ENCODE measurements at places on chromosomes 4 and X.

GRCh38 chrX:63761639-63762038 lies 23.4 kb downstream of the ARHGEF9 start:
- DNase-seq: no peak

GRCh38 chr4:91092398-91092980 lies 965.3 kb downstream of the CCSER1 start:
- DNase-seq: no peak

DNA sequence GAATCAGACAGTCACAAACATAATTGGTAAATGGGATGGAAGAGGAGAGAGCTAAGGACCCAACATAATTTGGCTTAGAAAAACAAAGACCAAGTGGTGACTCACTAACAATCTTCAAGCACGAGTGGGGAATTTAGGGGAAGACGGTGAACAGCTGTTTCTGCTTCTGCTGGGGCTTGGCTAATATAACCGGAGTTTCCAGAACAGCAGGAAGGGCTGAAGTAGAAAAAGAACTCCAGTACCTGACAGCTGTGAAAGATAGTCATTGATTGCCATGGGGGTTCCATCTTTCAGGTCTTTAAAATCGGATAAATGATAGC lies 290.9 kb upstream of the LDB2 start:
- DNase-seq: no peak

DNA sequence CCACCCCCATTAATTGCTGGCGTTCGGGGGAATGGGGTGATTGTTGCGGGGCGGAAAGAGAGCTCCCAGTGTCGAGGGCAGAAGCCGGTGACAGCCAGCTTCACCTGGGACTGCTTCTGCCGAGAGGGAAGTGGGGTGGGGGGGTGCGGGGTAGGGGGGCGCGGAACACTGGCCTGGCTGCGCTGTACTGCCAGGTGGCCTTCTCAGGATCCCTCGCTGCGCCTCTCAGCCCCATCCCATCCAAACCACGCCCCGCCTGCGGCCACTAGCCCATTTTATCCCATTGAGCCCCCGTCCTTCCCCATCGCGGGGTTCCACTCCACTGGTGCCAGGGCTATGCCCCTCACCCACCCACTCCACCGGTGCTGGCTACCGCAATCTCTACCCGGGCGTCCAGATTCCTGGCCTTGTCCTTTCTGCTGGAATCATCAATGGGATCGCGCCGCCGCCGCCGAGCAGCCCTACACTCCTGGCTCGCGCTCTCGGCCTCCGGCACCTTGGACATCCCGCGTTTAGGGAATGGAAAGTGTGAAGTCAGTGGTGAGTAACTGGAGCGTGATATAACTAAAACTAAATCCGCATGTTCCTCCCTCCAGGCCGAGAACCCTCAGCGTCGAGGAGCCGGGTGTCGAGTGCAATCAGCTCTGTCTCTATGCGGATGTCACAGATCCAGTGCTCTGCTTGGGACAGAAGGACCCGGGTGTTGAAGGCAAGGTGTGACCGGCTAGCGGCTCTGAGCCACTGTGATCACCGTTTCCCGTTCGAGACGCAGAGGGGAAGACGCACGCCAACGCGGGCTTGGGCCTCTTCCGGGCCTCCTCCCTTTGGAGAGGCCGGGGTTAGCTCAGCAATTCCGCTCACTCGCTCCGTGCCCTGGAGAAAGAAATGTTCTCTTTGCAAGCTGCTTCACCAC lies 20.5 kb downstream of the NKX3-2 start:
- no peak for DNase-seq

DNA sequence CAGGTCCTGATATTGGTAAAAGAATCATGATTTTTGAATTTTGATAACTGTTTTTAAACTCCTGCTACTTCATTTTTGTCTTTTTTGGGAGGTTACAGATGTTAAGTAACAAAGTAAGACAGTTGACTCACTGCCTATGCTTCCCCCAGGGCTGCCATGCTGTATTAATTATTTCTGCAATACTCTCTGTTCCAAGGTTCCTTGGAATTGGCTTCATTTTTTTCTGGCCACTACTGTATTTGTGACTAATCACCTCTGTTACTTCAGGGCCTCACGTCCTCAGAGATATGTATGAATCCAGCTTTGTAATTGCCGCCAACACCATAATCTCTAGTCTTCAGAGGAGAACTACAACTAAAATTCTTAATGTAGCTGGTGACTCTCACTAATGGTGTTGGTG lies 1729.3 kb downstream of the C4orf33 start:
- DNase-seq: no peak

DNA sequence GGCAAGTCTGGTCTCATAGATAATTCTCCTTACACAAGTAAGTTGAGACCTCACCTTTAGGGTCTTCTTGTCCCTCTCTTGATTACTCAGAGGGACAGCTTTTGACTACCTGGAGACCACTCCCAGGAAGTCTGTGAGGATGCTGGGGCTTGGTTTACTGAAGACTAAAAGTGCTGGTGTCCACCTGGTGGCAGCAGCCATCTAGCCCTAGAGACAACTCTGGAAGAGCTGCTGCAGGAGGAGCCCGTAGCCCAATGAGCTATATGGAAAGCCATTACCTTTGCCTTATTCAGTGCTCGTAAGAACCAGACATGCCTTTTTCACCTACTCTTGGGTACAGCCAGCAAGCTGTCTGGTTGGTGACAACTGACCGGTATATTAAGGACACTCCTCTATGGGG lies 7.3 kb downstream of the FGFBP2 start:
- DNase-seq: no peak

GRCh38 chrX:66110112-66110511 lies 53.9 kb upstream of the HEPH start:
- DNase-seq: peak; percentile 45

GRCh38 chr4:106854569-106855351 lies 181.4 kb downstream of the DKK2 start:
- no peak for DNase-seq

- DNase-seq: no peak
These were observed 204.5 kb downstream of the FMR1NB start for GRCh38 chrX:148185631-148186030.

- no peak for DNase-seq
These were observed 790.0 kb downstream of the PCDH18 start for GRCh38 chr4:136742333-136742732.

DNA sequence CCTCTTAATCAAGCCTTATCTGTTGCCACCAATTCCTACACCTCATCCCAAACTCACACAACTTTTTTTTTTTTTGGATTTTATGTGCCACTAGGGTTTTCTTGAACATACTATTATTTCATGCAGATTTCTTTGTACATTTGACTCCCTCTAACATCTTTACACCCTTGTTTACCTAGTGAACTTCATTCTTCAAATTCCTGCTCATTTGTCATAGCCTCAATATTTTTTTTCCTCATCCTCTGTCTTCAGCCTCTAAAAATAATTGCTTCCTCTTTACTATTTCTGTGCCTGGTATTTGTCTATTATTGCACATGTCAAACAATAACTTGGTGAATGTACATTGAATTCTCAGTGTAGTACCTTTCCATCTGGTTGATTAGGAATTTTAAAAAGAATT lies 22.0 kb downstream of the NBDY start:
- no peak for DNase-seq

GRCh38 chr4:54006755-54007154 lies 57.6 kb downstream of the CHIC2 start:
- DNase-seq: no peak

DNA sequence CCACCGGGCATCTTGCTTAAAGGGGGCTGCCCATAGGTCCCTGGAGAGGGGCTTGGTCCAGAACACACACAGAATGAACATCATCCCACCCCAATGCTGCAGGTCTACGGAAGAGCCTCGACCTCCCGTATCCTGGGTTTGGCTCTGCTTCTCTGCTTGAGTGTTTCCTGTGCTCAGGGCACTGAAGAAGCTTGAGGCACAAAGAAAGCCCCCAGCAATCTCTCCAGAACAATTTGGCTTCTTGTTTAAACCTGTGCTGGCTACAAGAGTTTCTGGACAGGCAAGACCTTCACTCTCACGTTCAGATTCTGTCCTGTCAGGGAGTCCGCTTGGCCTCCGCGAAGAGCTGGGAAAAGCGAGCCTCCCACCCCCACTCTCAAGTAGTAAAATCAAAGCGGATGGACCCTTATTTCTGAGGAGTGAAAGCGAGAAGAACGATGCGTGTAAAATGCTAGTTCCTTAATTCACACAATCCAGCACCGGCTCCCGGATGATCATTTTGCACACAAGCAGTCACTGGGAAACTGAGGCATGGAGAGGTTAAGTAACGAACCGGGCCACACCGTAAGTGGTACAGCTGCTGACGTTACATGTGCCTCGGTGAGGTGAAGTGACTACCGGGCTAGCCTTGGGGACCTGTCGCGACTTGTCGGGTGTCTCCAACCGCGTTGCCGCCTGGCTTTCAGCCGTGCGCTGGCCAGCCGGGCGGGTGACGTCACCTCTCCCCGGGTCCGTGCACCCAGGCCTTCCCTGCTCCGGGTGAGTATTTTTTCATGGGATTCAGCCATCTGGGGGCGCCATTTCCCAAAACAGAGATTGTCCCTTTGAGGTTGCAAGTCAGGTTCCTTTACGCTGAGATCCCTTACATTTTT lies 3.1 kb upstream of the SFRP2 start:
- DNase-seq: peak; percentile 34

DNA sequence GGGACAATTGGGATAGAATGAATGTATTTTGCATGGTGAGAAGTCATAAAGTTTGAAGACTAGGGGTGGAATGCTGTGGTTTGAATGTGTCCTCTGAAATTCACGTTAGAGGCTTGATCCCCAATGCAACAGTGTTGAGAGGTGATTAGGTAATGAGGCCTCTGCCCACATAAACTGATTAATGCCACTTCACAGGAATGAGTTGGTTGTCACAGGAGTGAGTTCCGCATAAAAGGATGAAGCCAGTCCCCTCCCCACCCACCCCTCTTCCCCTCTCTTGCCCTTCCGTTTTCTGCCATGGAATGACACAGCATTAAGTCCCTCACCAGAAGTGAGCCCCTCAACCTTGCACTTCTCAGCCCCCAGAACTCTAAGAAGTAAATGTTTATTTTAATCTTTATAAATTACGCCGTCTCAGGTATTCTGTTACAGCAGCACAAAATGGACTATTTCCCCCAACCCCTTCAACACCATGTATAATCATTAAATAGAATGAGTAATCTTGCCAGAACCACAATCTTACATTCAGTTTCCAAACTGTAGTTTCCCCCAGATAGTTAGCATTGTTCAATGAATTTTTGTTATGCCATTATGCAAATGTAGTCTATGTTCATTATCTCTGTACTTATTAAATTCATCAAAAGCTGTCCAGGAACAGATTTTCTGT lies 5.5 kb upstream of the MMAA start:
- DNase-seq: no peak

GRCh38 chrX:18294893-18295292 lies 59.6 kb downstream of the SCML2 start:
- no peak for DNase-seq

DNA sequence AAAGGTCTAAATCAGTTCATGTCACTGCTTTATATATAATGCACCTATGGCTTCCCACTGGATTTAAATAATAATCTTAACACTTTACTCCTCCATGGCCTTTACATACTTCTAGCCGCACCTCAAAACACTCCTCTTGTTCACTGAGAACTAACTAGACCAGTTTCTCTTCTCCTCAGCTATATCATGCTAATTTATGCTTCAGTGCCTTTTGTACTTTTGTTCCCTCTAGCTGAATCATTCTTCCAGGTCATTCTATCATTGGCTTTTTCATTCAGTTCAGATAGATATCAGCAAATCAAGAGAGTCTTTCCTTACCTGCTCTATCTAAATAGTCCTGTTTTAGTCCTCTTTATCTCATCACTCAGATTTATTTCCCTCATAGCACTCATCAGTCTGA lies 64.2 kb downstream of the TET2 start:
- no peak for DNase-seq

DNA sequence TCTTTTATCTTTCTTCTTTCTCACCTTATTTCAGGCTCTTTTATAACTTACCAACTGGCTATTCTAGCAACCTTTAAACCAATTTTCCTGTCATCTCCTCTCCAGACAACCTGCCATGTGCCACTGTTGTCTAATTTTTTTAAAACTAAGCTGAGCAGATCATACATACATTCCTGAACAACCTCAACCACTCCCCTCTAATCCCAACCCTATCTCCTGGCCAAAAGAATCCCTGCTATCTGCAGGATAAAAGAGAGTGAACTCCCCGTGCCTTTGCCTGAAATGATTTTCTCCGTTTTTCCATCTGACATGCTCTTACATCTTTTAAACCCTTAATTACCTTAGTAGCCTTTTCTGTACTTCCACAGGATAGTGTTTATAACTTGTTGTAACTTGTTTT lies 35.5 kb downstream of the DCUN1D4 start:
- no peak for DNase-seq

- no peak for DNase-seq
These were observed 444.2 kb upstream of the SLIT2 start for GRCh38 chr4:19807505-19807904.

DNA sequence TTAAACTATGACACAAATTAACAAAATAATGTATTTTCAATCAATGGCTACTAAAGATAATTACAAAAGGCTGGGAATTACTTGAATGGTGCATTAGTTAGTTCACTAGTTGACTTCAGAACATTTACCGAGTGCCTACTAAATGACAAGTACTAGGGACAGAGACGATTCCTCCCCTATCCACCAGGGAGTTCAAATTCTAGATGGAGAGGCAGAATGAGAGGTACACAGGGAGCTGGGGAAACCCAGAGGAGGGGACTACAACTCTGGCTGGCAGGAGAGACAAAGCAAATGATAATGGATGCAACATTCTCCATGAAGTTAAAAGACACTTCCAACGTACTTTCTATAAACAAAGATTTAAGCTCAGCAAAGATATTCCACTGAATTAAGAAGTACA lies 43.1 kb upstream of the MCF2 start:
- DNase-seq: no peak

GRCh38 chr4:117455088-117455487 lies 369.7 kb upstream of the TRAM1L1 start:
- no peak for DNase-seq

DNA sequence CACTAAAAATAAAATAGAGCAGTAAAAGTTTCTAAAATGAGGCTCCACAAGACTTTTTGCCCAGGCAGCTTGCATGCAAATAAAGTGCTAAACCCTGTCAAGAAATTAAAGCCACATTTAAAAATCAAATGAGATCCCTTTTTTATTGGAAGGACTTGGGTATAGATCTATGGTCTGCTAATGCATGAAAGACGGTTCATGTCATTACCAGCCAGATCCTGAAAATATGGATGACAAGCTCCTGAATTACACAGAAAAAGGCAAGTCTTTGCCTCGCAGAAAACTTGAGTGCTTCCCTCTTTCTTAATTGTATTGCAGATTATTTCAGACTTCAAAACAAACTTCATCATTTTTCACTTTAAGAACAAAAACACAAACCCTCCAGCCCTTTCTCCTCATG lies 169.6 kb downstream of the LDB2 start:
- no peak for DNase-seq

DNA sequence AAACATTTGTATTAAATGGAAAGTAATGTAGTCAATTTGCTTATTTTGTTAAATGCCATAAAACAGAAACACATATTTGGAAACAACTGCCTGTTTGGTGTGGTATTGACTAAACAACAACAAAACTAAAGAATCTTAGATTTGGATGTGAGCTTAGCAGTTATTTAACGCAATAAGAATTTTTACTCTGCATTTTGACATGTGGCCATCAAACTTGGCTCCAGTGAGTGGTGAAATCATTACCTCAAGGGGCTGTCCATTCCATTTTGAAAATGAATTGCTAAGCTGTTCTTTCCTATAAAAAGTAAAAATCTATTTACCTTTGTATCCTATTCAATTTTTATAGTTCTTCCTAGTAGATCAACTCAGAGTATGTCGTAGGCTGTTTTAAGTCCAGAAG lies 84.2 kb downstream of the DKK2 start:
- DNase-seq: no peak

Data from activated CD4-positive, alpha-beta T cell treated with anti-CD3 and anti-CD28 coated beads, Interleukin-10, Interleukin-2, amounts not matched to agents 100 ng/mL and 50 ng/mL, durations not matched to agents 16 hours and 8 hours (primary cell).